ENCODE measurements at places on chromosomes 2 and 18.

- no peak for DNase-seq
Measured at GRCh38 chr2:215881582-215881981, 131.8 kb downstream of the MREG start.

DNA sequence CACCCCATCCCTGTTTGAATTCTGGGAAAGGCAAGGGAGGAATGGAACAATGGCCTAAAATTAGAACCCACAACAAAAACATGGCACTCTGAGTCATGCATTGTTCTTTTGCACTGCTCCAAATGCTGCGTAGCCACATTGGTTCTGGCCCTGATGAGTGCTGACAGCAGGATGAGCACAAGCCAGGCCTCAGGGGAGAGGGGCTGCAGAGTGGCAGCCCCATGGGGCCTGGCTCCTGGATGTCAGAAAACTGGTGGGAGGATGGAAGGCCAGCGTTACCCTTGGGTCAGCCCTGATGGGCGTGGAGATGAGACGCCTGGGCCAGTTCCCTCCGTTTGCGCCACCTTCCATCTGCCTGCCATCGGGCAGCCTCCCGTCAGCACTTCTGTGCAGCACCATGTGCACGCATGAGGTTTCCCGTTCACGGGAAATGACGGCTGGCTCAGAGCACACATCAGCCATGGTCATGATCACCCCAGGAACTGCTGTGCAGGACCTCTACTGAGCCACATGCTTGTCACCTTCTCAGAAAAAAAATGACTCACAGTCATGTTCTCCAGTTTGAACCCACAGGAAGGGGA lies 65.6 kb downstream of the CYP26B1 start:
- DNase-seq: no peak

DNA sequence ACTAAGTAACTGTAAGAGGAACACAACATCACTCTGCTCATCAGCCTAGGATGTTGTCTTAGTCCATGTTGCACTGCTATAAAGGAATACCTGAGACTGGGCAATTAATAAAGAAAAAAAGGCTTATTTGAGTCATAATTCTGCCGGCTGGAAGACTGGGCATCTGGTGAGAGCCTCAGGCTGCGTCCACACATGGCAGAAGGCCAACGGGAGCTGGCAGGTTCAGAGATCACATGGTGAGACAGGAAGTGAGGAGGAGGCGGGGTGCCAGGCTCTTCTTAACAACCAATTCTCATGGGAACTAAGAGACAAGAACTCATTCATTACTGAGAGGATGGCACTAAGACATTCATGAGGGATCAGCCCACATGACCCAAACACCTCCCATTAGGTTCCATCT lies 46.8 kb downstream of the EPG5 start:
- no peak for DNase-seq

- DNase-seq: no peak
Measured at GRCh38 chr2:126220331-126220730, 435.6 kb upstream of the GYPC start.

- DNase-seq: no peak
Measured at GRCh38 chr2:9753665-9754531, 89.4 kb upstream of the TAF1B start.

DNA sequence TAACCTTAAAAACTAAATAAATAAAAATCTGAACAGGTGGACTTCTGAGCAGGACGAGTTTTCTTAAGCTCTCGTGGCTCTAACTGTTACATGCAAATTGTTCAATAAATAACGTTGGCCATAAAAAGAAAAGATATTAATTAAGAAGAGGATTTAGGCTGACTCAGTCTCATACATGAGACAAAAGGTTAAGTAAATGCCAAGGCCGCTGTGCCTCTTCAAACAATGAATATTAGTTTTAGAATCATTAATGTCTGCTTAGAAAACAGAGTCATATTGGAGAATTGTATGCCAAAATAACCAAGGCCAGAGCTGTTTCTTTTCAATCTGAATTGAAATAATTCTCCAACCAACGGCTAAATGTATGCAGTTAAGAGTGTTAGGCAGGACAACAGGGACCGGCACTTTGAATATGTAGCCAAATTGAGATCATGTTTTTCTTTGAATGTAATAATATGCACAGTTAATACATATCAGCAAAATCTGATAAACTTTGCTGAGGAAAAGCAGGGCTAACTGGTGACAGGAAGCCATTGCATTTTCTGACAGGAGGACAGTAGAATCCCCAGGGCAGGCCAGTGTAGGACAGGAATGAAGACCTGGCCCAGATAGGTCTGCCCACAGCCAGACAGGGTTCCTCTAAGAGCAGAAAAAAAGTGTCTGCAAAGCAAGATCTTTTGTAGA lies 1041.4 kb upstream of the FANCL start:
- DNase-seq: no peak

GRCh38 chr18:58095655-58096054 lies 51.6 kb downstream of the NEDD4L start:
- no peak for DNase-seq

GRCh38 chr2:216308576-216308975 lies 63.7 kb downstream of the MARCHF4 start:
- DNase-seq: no peak

GRCh38 chr18:904218-905090 lies at the start of gene ADCYAP1:
Gene ADCYAP1 (plus strand): TSS chr18:904871. CDS start chr18:905387, 516 bp downstream.
- no peak for DNase-seq

DNA sequence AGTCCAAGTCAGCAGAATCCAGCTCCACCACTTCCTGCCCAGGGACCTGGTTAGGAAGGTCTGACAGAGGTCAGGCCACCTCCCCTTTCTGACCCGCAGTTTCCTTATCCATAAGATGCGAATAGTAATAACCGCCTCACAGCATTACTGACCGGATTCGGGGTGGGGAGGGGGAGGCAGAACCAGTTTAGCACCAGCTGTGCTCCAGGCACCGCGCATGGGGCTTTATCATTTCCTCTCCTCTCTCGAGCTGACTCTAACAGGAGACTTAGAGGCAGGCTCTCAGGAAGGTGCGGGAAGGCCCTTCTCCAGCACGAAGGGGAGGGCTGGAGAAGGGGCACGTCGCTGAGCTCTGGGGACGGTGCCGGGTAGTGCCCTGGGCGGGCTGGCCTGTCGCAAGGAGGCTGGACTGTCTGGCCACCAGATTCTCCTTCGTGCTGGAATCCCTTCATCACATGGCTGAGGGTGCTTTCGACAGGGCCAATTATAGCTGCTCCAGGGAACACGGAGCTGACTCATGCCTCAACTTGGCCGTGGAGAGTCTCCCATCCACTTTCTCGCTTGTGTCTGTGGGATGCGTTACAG lies 5.7 kb downstream of the EHD3 start:
- no peak for DNase-seq

DNA sequence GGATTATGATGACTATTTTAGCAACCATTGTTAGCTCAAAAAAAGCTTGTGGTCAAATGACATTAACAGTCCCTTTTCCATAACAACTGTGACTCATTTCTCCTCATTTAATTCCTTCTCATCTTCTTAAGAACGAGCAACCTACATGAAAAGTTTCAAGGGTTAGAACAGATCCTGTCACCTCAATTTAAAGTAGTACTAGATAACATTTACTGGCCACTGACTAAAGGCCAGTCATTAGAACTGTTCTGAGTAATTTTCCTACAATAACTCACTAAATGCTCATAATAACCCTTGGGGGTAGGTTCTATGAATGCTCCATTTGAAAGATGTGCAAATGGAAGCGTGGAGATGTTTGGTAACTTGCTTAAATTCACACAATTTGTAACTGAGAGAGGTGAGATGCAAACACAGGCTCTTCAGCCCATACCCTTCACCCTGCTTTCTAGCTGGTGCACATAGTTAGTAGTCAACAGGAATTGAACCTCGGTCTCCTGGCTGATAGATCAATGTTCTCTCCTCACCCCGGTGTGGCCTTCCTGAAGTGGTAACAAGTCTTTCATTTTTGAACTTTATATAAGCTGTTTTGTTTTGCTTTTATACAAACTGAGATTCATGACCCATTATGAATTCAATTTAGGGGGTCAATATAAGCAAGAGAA lies 212.5 kb downstream of the SETBP1 start:
- no peak for DNase-seq

DNA sequence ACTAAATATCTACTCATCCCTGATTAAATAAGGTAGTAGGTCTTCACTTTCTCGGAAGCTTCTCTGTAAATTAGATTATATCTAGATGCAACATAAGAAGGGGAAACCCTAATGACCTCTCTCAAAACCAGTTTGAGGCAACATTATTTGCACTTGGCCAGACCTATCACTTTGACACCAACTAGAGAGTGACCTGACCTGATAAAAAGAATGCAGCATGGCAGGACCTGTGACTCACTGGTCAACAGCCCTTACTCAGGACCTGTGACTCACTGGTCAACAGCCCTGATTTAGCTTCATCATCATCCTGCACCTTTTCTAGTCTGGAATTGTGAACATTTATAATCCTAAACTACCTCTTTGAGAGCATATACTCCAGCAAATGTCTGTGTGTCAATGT lies 1957.7 kb upstream of the CELF4 start:
- DNase-seq: no peak

DNA sequence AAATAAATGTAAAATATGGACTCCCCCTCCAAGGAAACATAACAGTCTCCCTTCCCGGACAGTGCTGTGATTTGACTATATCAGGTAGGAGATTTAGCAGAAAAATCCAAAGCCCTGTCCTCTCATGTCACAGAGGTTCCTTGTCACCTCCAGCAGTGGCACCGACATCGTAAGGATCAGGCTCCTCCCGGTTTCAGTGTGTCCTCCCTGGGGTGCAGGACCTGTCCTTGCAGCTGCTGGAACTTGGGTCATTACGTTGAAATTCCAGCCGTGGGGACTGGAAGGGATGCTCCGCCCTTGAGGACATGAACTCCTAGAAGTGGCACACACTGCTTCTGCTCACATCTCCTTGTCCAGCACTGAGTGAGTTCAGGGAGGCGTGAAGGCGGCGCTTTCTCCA lies 101.1 kb upstream of the ODC1 start:
- no peak for DNase-seq

DNA sequence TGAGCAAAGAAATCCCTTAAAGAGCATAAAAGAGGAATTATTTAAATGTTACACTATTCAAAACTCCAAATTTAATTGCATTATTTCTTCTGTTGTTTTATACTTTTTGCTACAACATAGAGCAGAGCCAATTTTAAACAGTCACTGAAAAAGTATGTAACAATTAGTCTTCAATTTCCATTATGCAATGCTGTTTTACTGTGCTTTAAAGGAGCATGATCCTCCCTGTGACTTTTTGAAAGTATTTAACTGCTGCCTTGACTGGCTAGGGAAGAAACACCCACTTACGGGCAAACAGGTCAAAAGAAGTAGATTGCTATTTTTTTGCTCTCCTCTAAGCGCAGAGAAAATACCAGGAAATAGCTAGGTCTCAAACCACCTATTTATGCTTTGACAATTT lies 217.4 kb upstream of the GCFC2 start:
- no peak for DNase-seq

Measured in germinal center (tissue), 1 donor.